ENCODE measurements at places on chromosomes 4 and X.

DNA sequence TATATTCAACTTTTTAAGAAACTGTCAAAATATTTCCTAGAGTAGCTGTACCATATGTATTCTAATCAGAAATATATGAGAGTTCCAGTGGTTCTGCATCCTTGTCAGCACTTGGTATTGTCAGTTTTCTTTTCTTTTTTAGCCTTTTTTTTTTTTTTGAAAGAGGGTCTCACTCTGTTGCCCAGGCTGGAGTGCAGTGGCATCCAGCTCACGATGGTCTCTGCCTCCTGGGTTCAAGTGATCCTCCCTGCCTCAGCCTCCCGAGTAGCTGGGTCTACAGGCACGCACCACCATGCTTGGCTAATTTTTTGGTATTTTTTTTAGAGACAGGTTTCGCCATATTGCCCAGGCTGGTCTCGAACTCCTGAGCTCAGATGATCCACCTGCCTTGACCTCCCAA, 79.1 kb downstream of the ZFX start:
- no peak for DNase-seq

- DNase-seq: no peak
Measured at GRCh38 chr4:182893474-182894080, 23.6 kb downstream of the DCTD start.

- no peak for DNase-seq
Measured at GRCh38 chr4:145697332-145697731, 17.4 kb downstream of the C4orf51 start.

- DNase-seq: no peak
Measured at GRCh38 chrX:103688946-103689345, 2.4 kb upstream of the MORF4L2 start.

DNA sequence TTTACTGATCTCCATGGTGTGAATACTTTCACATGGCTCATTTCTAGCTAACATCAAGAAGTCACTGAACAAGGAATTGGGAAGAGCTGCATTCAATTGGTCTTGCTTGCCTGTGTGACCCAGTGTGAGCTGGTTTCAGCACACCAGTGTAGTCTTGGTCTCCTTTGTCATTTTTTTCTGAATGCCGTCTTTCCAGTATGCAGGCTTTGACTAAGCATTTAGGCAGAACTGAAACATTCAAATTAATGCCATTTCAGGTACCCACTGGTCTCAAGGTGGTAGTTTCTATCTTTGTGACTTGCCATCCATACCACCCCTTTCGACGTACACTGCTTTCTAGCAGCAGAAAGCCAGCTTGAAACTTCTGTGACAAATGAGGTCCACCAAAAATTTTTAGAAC, 550.5 kb upstream of the BOD1L1 start:
- peak; percentile 29 for DNase-seq

DNA sequence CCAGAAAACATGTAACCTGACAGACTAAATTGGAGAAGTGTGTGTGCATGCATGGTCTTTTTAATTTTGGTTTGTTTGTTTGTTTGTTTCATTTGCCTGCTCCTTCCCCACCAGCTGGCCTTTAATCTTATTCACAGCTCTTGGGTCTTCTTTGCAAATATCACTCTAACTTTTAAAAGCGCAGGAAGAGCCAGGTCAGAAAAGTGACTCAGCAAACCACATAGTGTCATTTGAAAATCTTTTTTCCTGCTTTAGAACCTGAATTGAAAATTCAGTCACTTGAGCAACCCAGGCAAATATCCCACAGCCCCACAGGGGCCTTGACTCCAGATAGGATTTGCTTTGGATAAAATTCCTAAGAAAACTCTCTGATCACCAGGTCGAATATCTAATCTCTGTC, 4.6 kb downstream of the TMEM255A start:
- no peak for DNase-seq

DNA sequence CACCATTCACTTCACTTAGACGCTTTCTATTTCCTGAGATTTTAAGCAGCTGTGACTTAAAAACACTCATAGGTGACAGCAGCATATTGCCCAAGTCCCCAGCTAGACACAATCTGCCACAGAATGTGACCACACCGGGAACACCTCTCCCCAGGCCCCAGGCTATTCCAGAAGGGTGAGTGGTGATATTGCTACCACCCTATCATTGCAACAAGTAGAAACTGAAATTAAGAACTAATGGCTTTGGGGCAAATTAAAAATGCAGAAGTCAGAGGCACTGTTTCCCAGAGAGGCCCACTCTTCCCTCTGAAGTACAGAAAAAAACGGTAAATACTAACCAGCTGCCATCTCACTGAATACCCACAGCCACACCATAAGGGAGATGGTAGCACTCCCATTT, 35.0 kb downstream of the QDPR start:
- DNase-seq: no peak

GRCh38 chrX:150984169-150984824, 1.2 kb downstream of the HMGB3 start:
- peak; percentile 5 for DNase-seq

DNA sequence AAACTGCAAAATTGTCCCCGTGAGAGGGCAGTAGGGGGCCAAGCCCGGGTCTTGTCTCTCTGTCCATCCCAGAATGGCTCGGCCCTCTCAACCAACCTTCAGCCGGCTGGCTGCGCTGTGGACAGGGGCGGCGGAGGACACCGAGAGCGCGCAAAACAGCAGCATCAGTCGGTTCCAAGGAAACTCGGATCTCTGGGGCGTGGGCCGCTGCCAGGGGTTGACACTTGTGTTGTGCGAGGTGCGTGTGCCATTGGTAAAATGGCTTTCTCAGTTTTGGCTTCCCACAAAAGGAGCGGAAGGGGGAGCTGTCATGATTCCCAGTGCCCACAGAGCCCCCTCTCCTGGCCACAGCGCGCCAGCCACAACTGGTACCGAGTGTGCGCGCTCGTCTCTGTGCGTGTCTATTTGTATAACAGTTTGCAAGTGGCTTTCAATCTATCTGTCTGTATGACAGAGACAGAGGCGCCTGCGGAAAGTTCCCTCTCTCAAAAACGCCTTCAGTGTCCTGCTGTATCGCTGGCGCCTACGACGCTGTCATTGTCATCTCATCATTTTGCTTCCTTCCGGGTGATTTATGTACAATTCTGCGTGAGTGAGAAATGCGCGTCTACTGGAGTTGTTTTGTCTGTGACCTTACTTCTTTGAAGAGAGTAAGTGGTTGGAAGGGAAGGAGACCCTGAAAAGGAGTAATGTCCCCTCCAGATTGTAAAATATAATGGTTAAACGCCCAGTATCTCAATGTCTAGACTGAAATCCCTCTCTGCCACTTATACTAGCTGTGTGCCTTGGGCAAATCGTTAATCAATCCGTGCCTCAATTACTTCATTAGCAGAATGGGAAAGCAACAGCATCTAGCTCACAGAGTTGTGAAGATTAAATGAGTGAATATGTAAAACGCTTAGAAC, 1.8 kb downstream of the DKK2 start:
- peak; percentile 12 for DNase-seq

GRCh38 chrX:18032486-18033221, 171.6 kb upstream of the RAI2 start:
- DNase-seq: no peak

GRCh38 chr4:17068891-17069290, 170.4 kb upstream of the LDB2 start:
- no peak for DNase-seq

- DNase-seq: no peak
Measured at GRCh38 chr4:102817613-102818268, 9.6 kb downstream of the UBE2D3 start.

- DNase-seq: no peak
Measured at GRCh38 chr4:42101446-42101975, 50.9 kb downstream of the BEND4 start.

GRCh38 chr4:7769396-7770223, 170.1 kb downstream of the AFAP1 start:
- no peak for DNase-seq

DNA sequence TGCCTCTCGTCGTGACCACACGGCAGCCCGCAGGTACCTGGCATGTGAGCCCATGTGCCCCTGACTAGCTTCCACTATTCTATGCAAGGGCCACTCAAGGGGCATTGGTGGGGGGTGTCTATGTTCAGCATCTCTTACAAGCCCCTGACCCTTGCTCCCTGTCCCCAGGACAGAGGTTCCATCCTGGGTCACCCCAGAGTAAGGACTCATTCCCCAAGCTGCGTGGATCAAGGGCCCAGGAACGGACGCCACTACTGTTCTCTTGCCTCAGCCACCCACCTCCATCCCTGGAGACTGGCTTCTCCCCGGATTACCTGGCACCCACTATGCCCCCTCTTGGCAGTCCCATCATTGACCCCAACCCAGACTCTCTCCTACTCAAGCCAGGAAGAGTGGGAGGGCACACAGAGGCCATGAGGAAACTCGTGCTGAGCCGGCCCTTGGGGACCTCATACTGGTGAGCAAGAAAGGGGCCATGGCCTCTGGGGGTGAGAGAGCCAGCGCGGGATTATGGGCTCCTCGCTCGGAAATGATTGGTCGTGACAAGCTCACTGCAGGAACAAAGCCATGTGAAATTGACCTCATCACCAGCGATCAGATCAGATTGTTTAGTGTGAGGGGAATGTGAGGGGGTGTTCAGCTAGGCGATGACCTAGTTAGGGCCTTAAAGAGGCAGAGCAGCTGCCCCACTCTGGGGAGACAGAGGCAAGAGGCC, 50.1 kb upstream of the PJA1 start:
- DNase-seq: no peak

- no peak for DNase-seq
Measured at GRCh38 chr4:17188125-17188524, 289.7 kb upstream of the LDB2 start.

DNA sequence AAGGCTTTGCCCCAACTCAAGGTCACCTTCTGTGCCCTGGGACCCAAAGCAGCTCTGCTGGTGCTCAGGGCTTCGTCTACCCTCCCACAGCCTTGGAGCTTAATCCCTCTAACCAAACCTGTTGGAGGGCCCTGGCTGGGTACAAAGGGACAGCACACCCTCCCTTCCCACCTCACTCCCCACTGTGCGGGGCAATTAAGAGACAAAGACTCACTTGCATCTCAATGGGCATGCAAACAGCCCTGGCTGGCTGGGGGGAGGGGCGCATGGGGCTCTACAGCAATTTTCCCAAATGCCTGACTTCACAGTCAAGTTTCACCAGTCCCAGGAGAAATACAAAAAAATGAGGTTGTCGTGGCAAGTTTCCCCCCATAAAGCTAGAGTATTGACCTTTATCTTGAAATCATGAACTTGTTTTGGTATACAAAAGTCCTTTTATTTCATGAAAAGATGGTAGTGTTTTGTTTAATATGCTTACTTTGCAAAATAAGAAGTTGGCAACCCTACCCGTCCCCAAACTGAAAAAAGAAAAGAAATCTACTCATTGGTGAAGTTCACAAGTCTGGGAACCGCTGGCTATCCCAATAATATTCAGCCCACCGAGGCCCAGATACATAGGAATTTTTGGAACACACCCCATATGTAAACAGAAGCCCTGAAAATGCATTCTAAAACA, 4.1 kb upstream of the CD99L2 start:
- DNase-seq: no peak

GRCh38 chr4:180394730-180395129, 1848.5 kb upstream of the TENM3 start:
- no peak for DNase-seq

- DNase-seq: no peak
Measured at GRCh38 chr4:52005604-52006273, 14.4 kb downstream of the LRRC66 start.

- no peak for DNase-seq
Measured at GRCh38 chr4:71366766-71367165, 27.9 kb downstream of the SLC4A4 start.

DNA sequence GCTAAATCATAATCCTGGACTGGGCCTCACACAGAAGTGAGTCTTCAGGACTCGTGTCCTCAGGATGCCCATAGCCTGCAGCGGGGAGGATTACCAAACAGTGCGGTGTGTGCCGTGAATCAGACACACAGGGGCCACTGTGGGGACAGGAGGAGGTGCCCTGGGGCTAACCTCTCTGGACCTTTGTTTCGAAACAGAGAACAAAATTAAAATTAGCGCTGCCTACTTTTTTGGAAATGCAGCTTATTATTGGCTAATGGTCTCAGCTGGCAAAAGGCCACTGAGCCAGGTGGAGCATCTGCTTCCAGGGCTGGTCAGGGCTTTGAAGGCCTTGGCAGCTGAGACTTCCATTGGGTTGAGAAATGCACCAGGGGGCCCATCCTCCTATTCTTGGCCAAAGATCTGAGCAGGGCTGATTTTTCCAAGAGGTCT, 236.2 kb downstream of the EVC2 start:
- no peak for DNase-seq

DNA sequence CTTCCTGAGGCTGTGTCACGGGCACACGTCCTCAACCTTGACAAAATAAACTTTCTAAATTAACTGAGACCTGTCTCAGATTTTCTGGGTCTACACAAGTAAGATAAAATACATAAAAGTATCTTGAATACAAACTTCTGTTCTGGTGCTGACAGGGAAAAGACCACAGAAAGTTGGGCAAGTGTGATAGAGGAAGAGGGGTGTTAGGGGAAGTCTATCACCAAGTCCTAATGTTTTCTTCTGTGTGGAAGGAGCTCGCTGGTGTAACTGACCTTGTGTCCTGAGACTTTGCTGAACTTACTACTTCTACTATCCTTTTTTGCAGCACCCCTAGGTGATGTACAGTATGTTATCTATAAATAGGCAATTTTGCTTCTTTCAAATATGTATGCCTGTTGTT, 97.0 kb upstream of the STIM2 start:
- no peak for DNase-seq

DNA sequence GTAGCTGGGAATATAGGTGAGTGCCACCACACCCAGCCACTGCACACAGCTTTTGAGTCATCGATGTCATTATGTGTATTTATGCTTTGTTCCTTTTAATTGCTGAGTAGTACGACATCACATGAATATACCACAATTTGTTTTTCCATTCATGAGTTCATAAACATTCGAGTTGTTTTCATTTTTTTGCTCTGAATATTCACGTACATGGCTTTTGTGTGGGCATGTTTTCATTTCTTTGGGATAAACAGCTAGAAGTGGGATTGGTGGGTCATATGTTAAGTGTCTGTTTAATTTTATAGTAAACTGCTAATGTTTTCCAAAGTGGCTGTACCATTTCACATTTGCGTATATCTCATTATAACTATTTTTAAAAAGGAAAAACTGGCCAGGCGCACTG, 45.1 kb upstream of the KDR start:
- DNase-seq: no peak

DNA sequence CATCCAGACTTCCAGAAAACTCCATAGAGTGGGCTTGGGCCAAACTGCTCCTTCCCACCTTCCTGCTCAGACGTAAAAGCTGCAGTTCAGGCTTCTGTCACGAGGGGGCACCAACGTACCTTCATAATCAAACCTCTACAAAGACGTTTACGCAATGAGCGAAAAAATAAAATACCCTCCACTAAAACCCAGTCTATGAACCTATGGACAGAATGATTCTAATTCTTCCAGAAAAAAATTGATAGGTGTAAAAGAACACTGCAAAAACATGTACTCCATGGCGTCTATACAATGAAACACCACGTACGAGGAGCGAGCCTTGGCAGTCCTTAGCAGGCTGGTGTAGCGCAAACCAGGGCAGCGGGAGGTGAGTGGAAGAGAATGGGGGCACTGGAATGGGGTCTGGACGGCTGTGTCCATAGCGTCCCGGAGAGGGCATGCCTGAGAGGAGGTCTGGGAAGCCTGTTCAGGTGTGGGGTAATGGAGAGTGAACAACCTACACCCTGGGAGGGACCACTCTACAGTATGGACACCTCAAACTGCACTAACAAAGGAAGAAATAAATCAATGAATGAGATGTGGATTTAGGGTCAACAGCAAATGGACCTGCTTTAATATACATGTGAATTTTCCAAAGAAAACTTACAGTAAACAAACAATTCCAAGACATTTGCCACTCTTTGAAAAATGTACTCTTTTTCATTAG, 14.4 kb upstream of the RAB40A start:
- DNase-seq: peak; percentile 80
